KBM-7 (cell line): ENCODE measurements at places on chromosomes 11 and 22.

GRCh38 chr11:16337421-16338213 is 18.7 kb downstream of the SOX6 start:
- peak; percentile 67 for DNase-seq

DNA sequence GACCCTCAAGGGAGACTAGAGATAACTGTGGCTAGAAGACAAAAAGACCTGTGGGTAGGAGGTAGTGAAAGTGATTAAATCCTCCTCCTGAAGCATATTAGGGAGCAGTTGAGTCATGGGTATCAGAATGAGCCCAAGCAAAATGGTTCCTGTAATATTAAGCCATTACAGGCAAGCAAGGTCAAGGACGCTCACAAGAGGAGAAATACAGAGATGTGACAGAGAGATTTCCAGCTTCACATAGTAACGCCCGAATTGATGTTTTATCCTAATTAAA is 77.7 kb downstream of the FAM76B start:
- no peak for DNase-seq

GRCh38 chr11:92765965-92766371 is 203.5 kb upstream of the MTNR1B start:
- DNase-seq: peak; percentile 69

DNA sequence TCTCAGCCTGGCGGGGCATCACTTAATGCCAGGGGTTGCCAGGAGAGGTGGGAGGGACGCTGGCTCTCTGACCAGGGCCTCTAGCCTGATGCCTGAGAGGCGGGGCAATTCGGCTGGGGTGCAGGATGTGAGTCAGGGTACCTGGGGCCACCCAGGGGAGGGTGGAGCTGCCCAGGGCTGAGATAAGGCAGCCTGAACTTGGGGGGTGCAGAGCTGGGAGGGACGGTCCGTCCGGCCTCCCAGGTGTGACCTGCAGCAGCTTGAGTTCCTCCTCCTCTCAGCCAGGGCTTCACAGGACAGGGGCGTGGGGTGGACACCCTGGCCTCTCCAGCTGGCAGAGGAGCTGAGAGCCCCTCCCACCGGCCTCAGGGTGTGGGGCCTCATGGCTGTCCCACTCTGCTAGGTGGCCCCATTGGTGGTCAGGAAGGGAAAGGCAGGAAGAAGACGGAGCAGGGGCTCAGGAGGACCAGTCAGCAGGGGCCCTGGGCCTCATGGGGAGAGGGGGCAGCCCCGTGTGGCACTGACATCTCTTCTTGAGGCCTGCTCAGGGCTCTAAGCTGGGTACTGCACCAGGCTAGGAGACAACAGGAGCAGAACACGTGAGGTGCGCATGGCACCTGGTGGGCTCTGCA is 942 bp upstream of the RPS6KA4 start:
- no peak for DNase-seq

- DNase-seq: no peak
These were observed 82.3 kb downstream of the TBC1D22A start for GRCh38 chr22:46844606-46845210.

DNA sequence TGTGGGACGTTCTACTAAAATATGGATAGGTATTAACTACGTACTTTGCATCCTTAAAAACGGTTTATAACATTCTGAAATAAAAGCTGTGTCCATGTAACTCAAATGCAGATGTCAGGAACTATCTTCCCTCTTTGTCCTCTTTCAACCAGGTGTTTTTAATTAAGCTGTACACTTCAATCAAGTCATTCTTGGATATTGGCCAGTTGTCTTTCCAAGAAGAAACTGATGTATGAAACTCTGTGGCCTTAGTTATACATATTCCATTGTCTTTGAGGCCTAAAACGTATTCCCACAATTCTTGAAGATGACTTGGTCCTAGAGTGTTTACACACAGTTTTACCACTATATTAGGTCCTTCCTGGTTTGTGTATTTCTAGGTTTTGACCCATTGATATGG is 249.0 kb upstream of the CNTN5 start:
- DNase-seq: no peak

GRCh38 chr22:17881366-17881765 is 107.1 kb upstream of the BID start:
- DNase-seq: no peak
